ENCODE measurements at places on chromosomes 11 and 22.

DNA sequence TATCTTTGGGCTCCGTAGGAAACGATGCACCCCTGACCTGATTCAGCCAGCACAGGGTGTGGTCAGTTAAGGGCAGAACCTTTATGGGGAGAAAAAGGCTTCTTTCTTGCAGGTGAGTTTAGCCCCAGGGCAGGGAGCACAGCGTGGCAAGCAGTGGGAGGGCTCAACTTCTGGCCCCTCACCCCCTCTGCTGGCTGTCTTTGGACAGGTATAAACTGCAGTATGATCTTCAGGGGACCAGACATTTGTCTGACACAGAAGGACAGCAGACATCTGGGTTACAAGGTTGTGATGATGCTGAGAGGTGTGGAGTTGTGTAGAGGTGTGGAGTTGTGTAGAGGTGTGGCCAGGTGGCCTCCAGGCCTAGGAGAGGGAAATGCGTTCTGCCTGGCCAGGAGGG lies 324.0 kb upstream of the PLET1 start:
- DNase-seq = no peak

DNA sequence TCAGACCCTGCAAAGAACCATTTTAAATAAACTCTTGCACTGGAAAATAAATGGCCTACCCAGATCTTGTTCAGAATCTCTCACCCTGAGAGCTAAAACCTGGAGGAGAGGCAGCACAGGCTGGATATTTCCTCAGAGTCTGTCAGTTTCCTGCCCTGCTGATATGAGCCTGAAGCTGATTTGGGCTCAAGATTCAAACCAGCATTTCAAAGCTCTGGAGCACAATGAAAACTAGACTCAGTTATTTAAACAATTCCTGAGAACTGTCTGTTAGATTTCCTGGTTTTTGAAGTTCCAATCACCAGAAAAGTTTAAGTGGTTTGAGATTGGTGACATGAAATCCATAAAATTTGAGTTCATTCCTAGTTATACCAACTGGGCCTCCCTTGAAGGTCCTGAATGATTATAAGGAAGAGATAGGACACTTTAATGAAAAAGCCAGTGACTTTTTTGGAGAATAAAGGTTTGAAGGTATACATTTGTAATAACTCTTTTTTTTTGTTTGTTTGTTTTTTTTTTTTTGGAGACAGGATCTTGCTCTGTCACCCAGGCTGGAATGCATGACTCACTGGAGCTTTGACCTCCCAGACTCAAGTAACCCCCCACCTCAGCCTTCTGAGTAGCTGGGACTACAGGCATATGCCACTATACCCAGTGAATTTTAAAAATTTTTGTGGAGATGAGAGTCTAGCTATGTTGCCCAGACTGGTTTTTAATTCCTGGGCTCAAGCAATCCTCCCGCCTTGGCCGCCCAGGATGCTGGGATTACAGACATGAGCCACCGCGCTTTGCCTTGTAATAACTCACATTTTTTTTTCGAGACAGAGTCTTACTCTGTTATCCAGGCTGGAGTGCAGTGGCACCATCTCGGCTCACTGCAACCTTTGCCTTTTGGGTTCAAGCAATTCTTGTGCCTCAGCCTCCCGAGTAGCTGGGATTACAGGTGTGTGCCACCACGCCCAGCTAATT lies 8.0 kb upstream of the ESAM start:
- no peak for DNase-seq

DNA sequence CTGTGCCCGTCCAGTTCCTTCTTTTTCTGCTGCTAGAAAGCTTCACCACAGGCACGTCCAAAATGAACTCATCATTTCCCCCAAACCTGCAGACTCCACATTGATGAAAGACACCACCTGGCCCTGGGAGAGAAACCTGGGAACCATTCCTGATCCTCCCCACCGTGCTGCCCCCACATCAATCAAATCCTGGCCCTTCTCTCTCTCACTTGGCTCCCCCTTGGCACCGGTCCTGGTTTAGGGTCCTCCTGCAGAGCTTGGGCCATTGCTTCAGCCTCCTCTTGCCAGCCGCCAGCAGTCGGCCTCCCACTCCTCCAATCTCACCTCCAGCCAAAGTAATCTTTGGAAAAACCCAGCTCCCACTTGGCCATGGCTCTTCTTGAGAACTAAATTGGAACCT lies 38.5 kb downstream of the RIBC2 start:
- DNase-seq = no peak

GRCh38 chr11:85934596-85935169 lies 79.5 kb downstream of the CCDC83 start:
- no peak for DNase-seq
